Activated naive CD8-positive, alpha-beta T cell treated with anti-CD3 and anti-CD28 coated beads, Interleukin-2, amount 50 U/mL, for 16 hours (primary cell): ENCODE measurements at places on chromosomes 11 and 22.

DNA sequence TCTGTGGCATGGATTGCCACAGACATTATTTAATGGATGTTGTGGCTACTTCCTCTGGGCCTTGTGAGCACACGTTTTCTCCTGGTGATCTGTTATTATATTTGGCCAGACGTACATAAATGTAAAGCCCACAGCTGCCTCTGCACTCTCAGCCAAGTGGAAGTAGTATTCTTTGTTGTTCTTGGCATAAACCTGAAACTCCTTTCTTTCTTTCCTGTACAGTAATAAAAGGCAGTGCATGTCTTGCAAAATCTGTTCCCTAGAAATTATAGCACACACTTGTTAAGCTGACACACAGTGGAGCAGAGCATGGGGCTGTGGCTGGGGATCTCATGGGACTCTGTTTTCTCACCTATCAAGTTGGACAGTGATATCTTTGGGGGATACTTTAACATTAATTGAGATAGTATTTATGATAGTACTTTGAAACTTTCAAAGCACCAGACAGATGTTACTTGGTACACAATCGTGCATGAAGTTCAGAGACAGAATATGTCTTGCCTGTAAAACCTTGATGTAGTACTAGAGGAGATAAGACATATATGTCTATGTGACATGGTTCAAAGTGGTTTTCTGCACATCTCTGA is 20.9 kb downstream of the PANX1 start:
- DNase-seq, result no peak

- no peak for DNase-seq
Observed at GRCh38 chr11:79179087-79179486, 261.7 kb downstream of the TENM4 start.

DNA sequence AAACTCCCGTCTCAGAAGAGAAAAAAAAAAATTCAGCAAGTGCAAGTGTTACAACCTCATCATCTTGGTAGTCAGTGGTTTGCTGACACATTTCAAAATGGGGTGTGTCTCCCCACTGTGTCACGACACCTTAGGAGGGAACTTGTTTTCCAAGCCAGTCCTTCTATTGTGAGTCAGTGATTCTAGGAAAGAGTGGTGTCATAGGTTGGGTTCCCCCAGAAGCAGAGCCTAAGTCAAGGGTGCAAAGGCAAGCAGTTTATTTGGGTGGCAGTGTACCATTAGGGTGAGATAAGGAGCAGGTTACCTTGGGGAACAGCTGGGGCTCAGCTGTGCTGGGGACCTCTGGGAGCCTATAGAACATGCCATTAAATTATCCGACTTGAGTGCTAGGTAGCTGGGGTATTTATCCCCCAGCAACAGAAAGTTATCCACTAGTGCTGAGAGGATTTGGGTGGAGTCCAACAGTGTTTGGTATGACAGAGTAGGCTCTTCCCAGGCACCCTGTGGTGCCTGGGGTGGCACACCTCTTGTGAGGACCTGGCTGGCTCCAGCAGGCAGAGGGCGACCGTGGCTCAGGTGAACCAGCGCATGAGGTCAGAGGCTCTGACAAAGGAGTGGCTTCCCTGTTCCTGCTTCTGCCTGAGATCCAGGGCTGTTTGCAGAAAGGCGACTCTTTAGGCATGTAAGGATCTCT is 41.7 kb downstream of the KIAA1671 start:
- no peak for DNase-seq

DNA sequence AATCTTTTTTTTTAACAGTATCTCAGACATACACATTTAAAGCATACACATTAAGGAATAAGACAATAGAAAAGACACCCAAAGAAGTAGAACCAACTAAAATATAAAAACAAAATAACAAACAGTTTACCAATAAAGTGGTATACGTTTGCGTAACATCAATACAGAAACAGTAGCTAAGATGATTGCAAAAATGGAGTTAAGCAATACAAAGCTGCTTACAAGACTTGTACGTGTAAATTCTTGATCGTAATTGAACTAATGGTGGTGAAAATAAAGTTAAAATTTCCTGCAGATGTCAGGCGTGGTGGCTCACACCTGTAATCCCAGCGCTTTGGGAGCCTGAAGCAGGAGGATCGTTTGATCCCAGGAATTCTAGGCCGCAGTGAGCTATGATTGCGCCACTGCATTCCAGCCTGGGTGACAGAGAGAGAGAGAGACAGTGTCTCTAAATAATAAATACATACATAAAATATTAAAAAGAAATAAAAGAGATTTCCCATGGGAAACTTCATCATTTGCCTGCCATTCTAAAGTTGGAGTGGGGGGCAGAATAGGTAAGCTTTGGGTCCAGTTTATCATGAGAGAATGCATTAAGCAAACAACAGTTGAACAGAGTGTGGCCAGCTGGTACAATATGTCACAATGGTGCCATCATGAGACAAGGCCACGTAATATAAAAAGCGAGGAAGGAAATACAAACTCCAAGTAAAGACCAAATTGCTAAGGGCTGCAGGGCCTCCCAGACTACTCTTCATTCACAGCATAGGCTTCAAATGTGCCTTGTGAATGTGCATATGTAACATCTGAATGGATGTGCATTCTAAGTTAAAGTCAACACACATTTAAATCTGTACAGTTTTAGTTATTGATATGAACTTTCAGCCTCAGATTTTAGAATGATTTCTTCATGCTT is 38.9 kb upstream of the EED start:
- no peak for DNase-seq

GRCh38 chr11:83092488-83093384 is 21.0 kb upstream of the RAB30 start:
- no peak for DNase-seq

- no peak for DNase-seq
Observed at GRCh38 chr11:73284106-73284505, 12.0 kb downstream of the P2RY6 start.

DNA sequence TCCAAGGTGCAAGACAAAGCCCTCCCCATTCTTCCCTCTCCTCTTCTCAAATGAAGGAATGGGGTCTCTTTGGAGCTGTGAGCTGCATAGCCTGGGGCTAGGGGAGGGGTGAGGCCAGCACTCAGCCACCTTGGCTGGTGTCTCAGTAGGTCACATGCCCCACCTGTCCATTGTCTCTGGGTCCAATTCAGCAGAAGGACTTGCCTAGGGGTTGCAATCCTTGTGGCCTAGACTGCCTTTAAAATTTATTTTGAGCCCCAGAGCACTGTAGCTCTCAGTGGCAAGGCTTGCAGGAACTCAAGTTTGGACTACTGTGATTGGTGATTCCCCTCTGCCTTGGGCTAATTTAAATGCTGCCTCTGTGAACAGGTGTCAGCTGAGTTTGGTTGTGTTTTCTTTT is 336.7 kb downstream of the DDX10 start:
- no peak for DNase-seq

- no peak for DNase-seq
Observed at GRCh38 chr11:72760539-72761405, 8.6 kb upstream of the ARAP1 start.

- no peak for DNase-seq
Observed at GRCh38 chr22:40727070-40727963, 48.0 kb downstream of the MCHR1 start.

GRCh38 chr11:66361502-66361941 is 10.0 kb downstream of the SLC29A2 start:
- no peak for DNase-seq

- DNase-seq, result no peak
Observed at GRCh38 chr11:101862391-101863233, 52.2 kb upstream of the CEP126 start.

GRCh38 chr11:117992136-117992535 is 5.9 kb downstream of the IL10RA start:
- DNase-seq, result no peak
